ENCODE measurements at places on chromosomes 12 and 14.

- no peak for DNase-seq
Observed at GRCh38 chr12:70648831-70649230, 11.6 kb upstream of the PTPRB start.

- no peak for DNase-seq
Observed at GRCh38 chr12:51906430-51907082, 748 bp upstream of the ACVRL1 start.

DNA sequence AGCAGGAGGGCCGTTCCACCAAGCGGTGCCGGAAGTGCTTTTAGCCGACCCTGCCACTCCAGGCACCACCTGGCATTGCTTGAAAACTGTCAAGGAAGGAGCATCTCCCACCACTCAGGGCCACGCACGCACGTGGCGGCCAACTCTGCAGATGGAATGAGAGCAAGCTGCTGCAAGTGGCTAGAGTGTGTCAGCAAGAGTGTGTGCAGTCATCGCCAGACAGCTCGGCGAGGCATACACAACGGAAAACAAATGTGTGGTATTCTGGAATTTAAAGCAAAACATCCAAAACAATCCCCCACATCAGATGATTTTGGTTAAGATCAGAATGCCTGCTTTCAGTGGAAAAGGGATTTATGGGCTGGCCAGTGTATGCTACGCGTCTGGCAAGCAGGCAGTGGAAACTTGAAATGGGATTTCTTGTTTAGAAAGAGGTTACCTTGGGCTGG is 11.2 kb downstream of the CD9 start:
- DNase-seq, result no peak

- peak; percentile 7 for DNase-seq
Observed at GRCh38 chr12:48924617-48925303, 532 bp downstream of the FKBP11 start.

GRCh38 chr14:101200008-101200649 is 296.6 kb upstream of the RTL1 start:
- no peak for DNase-seq

DNA sequence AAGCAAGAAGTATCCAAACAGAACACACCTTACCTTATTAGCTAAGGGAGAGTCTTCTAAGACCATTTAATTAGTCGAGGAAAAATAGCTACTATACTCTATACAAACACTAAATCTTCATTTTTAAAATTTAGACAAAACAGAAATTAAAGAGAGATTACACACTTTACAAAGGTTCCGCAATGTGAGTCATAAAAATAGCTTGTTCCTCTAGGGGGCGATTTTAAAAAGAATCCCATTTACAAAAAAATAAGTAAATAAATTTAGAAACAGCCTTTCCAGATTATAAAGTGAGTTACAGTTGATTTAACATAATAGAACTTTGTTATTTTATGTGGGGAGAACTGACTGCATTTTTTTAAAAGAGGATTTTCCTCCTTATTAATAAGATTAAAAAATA is 201.6 kb downstream of the PAX9 start:
- no peak for DNase-seq
